ENCODE measurements at places on chromosomes 3 and 15. TPM values are rescaled to one million over a fixed set of nuclear protein-coding genes. Genes with fewer than 3 reads are reported as not detected.

EPHA3 gene
- under 0.01 TPM for total RNA-seq

STRA6 gene
- 0.96 TPM for total RNA-seq

HRH1 gene
- 3.6 TPM for total RNA-seq

ERICH6 gene
- total RNA-seq: under 0.01 TPM

NOP10 gene
- total RNA-seq: 205 TPM

PRTG gene
- under 0.01 TPM for total RNA-seq

CD276 gene
- total RNA-seq: 31.5 TPM

COL7A1 gene
- 273 TPM for total RNA-seq

CLEC3B gene
- total RNA-seq: not detected

ATP13A4 gene
- 0.48 TPM for total RNA-seq

SRGAP3 gene
- total RNA-seq: 22.6 TPM

IL12A gene
- 0.72 TPM for total RNA-seq

MCF2L2 gene
- not detected for total RNA-seq

OPA1 gene
- 64.3 TPM for total RNA-seq

SPATA12 gene
- total RNA-seq: not detected

LYZL4 gene
- total RNA-seq: not detected

ISL2 gene
- not detected for total RNA-seq

B3GALNT1 gene
- total RNA-seq: 6.7 TPM

SLC24A5 gene
- total RNA-seq: not detected

POTEB gene
- not detected for total RNA-seq

KLHL6 gene
- total RNA-seq: not detected

C15orf62 gene
- 1.2 TPM for total RNA-seq

FAM174B gene
- total RNA-seq: 0.64 TPM

MESP1 gene
- total RNA-seq: under 0.01 TPM

CCDC51 gene
- total RNA-seq: 38.1 TPM

CSTA gene
- total RNA-seq: 324 TPM

SNX22 gene
- 0.21 TPM for total RNA-seq

OSTN gene
- total RNA-seq: not detected

BCHE gene
- total RNA-seq: 0.85 TPM

CIDEC gene
- total RNA-seq: not detected

SERPINI2 gene
- not detected for total RNA-seq

CPNE9 gene
- not detected for total RNA-seq

CACNA2D2 gene
- total RNA-seq: not detected

ZBTB47 gene
- total RNA-seq: 16.9 TPM

GOLGA8T gene
- not detected for total RNA-seq

Data from tracheal epithelial cell (primary cell).